ENCODE measurements at places on chromosomes 1 and 21. TPM values are rescaled to one million over a fixed set of nuclear protein-coding genes. Genes with fewer than 3 reads are reported as not detected.

DNA sequence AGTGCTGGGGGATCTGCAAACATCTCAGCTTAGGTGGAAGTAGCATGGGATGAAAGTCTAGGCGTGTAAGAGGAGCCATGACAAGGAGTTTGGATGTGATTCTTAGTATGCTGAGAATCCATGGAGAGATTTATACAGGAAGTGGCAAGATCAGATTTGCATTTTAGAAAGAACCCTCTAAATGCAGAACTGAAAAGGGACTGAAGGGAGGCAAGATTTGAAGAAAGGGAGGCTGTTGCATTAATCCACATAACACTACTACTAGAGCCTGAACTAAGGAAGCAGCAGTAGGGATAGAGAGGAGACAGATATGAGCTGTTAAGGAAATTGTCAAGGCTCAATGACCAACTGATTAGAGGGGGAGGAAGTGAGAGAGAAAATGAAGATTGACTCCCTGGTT, 9.8 kb downstream of the C1orf74 start:
- H3K4me3 ChIP-seq: no peak overlapping the region
- DNase-seq: no peak
- H3K27ac ChIP-seq: no peak overlapping the region
- H3K36me3 ChIP-seq: no peaks in the 10 kb centered on the region
- H3K4me1 ChIP-seq: peaks cover 3% of the 10 kb centered on the region

RGS7 gene
- not detected for total RNA-seq

ATP1A4 gene
- not detected for total RNA-seq

FLG2 gene
- total RNA-seq: not detected

ERG gene
- 20.9 TPM for total RNA-seq
